M059J (cell line): ENCODE measurements at places on chromosomes 16 and 17. TPM values are rescaled to one million over a fixed set of nuclear protein-coding genes. Genes with fewer than 3 reads are reported as not detected.

The CHD9NB gene
- 0.20 and 0.57 TPM in 2 replicates for total RNA-seq

The CHMP6 gene
- total RNA-seq, result 8.0 and 19.7 TPM in 2 replicates

The ITPRIPL2 gene
- total RNA-seq, result 7.3 and 13.8 TPM in 2 replicates

The NUDT16L1 gene
- 21.1 and 25.7 TPM in 2 replicates for total RNA-seq

The CYTH1 gene
- total RNA-seq, result 5.9 and 13.8 TPM in 2 replicates

The SOX15 gene
- total RNA-seq, result not detected in 2 replicates

The NKD1 gene
- 0.37 and 1.0 TPM in 2 replicates for total RNA-seq

The MYH13 gene
- 0.02 TPM in 1 of 2 replicates, not detected in the other for total RNA-seq

The CAVIN1 gene
- total RNA-seq, result 233 and 412 TPM in 2 replicates

The PHF23 gene
- total RNA-seq, result 49.6 and 53.3 TPM in 2 replicates

The TBC1D26 gene
- total RNA-seq, result not detected in 2 replicates

The ZNF19 gene
- 2.0 and 5.3 TPM in 2 replicates for total RNA-seq

The ZNF423 gene
- total RNA-seq, result 0.02 and 0.20 TPM in 2 replicates

The TMEM114 gene
- total RNA-seq, result not detected in 2 replicates
